ENCODE measurements at places on chromosomes 3 and 15. TPM values are rescaled to one million over a fixed set of nuclear protein-coding genes. Genes with fewer than 3 reads are reported as not detected.

DNA sequence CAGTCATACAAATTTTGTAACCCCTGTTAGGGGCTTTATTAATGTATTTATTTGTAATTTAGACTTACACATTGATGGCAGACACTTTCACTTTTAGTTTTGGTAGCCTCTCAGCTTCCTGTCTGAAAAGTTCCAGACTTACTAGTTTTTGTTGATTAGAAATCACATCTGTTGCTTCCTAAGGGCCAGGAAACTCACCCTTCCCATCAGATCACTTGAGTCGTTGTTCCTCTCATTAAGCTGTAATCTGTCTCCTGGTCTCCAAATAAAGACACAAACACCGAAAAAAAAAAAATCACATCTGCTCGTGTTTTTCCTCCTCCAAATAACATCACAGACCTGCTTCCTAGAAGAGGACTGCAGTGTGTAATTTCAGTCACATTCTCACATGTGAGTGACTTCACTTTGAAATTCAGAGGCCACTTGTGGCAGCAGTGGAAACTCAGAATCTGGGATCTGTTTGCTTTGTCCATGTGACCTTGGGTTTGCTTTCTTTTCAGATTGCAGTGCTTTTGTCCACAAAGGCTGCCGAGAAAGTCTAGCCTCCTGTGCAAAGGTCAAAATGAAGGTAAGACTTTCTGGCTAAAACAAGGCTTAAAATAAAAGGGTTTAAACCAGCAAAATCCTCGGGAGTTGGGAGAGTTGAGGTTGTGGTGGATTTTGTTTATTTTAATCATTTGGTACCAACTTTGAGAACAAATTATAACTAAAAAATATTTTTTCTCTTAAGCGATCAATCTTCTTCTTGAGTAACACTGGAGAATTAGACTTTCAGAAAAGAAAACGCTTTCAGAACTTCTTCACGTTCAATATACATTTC, 87.0 kb downstream of the KLHL25 start:
- H3K27me3 ChIP-seq = no peaks in the 10 kb centered on the region
- H3K27ac ChIP-seq = peak overlapping the region; percentile 94
- peak overlapping the region; percentile 50 for H3K4me3 ChIP-seq
- peaks cover 44% of the 10 kb centered on the region for H3K36me3 ChIP-seq
- peaks cover 77% of the 10 kb centered on the region for H3K4me1 ChIP-seq
- no peak for DNase-seq

- no peaks in the 10 kb centered on the region for H3K27me3 ChIP-seq
- H3K36me3 ChIP-seq = no peaks in the 10 kb centered on the region
- H3K4me1 ChIP-seq = peaks cover 19% of the 10 kb centered on the region
- H3K27ac ChIP-seq = no peak overlapping the region
- peak; percentile 67 for DNase-seq
- H3K4me3 ChIP-seq = no peak overlapping the region
Observed at GRCh38 chr3:193016437-193016901, 98.8 kb upstream of the MB21D2 start.

GRCh38 chr3:122642935-122643334, 37.7 kb upstream of the PARP14 start:
- H3K4me3 ChIP-seq = no peak overlapping the region
- H3K36me3 ChIP-seq = no peaks in the 10 kb centered on the region
- no peak overlapping the region for H3K27ac ChIP-seq
- DNase-seq = no peak
- peaks cover 11% of the 10 kb centered on the region for H3K27me3 ChIP-seq
- H3K4me1 ChIP-seq = no peaks in the 10 kb centered on the region

ZNF502 gene
- total RNA-seq = 3.4 TPM

DNA sequence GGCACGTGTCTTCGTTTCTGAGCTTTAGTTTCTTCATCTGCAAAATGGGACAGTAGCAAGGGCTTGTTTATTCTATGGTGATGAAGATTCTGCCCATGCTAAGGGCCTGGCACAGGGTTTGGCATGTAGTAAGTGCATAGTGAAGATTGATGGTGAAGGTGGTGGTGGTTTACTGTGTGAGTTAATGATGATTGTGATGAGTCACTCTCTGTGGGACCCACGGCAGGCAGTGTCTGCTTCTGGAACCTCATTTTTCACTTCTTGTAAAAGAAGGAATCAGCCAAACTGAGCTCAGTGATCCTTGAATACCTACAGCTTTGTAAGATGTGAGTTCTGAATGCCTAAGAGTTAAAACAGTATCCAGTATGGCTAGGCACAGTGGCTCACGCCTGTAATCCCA, 86.2 kb upstream of the LRTM1 start:
- H3K27ac ChIP-seq = no peak overlapping the region
- no peaks in the 10 kb centered on the region for H3K27me3 ChIP-seq
- no peak overlapping the region for H3K4me3 ChIP-seq
- H3K4me1 ChIP-seq = no peaks in the 10 kb centered on the region
- H3K36me3 ChIP-seq = no peaks in the 10 kb centered on the region

REC114 gene
- total RNA-seq = 1.4 TPM
